Left ventricle myocardium superior (tissue), 1 donor: ENCODE measurements at places on chromosomes 1 and 21. TPM values are rescaled to one million over a fixed set of nuclear protein-coding genes. Genes with fewer than 3 reads are reported as not detected.

Gene UBE2U
- 1.2 TPM for total RNA-seq

Gene DCDC2B
- total RNA-seq, result not detected

Gene CFHR2
- not detected for total RNA-seq

Gene REN
- total RNA-seq, result not detected
